ENCODE measurements at places on chromosomes 2 and 18. TPM values are rescaled to one million over a fixed set of nuclear protein-coding genes. Genes with fewer than 3 reads are reported as not detected.
A peak's percentile ranks its signal among the peaks of the same experiment; 100 is the strongest.

Gene SDC1
- total RNA-seq = 47.5 TPM

GRCh38 chr2:86298411-86299390 lies 38.7 kb downstream of the REEP1 start:
- H3K27ac ChIP-seq = no peak overlapping the region
- DNase-seq = peak; percentile 38
- H3K4me1 ChIP-seq = peaks cover 7% of the 10 kb centered on the region
- H3K4me3 ChIP-seq = no peak overlapping the region
- peaks cover 20% of the 10 kb centered on the region for H3K27me3 ChIP-seq

- peaks cover 4% of the 10 kb centered on the region for H3K27me3 ChIP-seq
- no peaks in the 10 kb centered on the region for H3K4me1 ChIP-seq
- no peak overlapping the region for H3K4me3 ChIP-seq
- no peak for DNase-seq
- H3K27ac ChIP-seq = no peak overlapping the region
- no peaks in the 10 kb centered on the region for H3K36me3 ChIP-seq
Measured at GRCh38 chr18:37383036-37383785, 182.4 kb downstream of the CELF4 start.

GRCh38 chr2:14779252-14779651 lies 146.7 kb downstream of the LRATD1 start:
- H3K4me1 ChIP-seq = peaks cover 10% of the 10 kb centered on the region
- no peak overlapping the region for H3K27ac ChIP-seq
- H3K27me3 ChIP-seq = 0 out of 3 replicates have a peak, but pooled peaks cover 3% of the 10 kb centered on the region
- H3K4me3 ChIP-seq = no peak overlapping the region
- DNase-seq = peak; percentile 38

DNA sequence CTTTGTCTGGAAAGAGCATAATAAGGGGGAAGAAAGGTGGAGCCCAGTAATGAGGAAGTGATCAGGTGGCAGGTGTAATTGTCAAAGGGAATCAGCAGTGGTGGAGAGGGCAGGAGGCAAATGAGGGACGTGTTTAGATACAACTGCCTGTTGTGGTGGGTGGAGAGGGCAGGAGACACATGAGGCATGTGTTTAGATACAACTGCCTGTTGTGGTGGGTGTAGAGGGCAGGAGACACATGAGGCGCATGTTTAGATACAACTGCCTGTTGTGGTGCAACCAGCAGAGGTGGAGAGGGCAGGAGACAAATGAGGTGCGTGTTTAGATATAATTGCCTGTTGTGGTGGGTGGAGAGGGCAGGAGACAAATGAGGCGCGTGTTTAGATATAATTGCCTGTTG lies 173.1 kb downstream of the ANKRD30B start:
- peaks cover 19% of the 10 kb centered on the region for H3K4me1 ChIP-seq
- no peak overlapping the region for H3K4me3 ChIP-seq
- DNase-seq = no peak
- H3K36me3 ChIP-seq = no peaks in the 10 kb centered on the region

- no peak overlapping the region for H3K27ac ChIP-seq
- no peaks in the 10 kb centered on the region for H3K4me1 ChIP-seq
- H3K36me3 ChIP-seq = no peaks in the 10 kb centered on the region
- H3K4me3 ChIP-seq = no peak overlapping the region
- no peak for DNase-seq
- H3K27me3 ChIP-seq = no peaks in the 10 kb centered on the region
Measured at GRCh38 chr2:165567273-165567672, 97.8 kb downstream of the CSRNP3 start.
